Activated naive CD4-positive, alpha-beta T cell (primary cell): ENCODE measurements at places on chromosomes 5 and 9.

GRCh38 chr5:117761186-117761585 is 1186.6 kb upstream of the SEMA6A start:
- no peak for DNase-seq

- DNase-seq: no peak
These were observed 77.7 kb upstream of the GNA14 start for GRCh38 chr9:77725820-77726219.

DNA sequence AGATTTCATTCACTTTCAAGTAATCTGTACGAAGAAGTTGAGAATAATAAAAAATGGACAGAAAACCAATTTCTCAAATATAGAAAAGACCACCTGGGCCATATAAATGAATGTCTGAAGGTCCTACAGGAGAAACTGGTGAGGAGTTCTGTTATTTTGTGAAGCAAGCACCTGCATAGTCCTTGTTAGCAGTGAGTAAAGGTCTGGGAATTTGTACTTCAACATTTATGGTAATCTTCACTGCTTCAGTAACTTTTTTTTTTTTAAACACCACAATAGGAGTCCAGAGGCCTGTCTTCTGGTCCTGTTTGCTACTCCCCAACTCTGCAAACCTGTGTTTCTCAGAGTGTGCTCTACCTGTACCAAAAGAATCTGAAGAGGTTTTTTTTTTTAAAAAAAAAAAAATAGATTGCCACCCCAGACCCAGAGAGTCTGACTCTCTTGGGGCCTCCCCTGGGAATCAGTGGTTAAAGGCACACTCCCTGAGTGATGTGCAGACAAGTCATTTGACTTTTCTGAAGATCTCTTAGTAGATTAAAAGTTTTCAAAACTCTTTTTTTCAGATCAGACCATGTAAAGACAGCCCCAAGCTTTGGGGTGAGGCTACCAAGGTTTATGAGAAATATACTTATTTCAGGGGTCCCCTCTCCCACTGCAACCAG is 55.5 kb downstream of the FAM81B start:
- DNase-seq: no peak

- DNase-seq: no peak
These were observed 87.9 kb downstream of the ANKH start for GRCh38 chr5:14783691-14784090.

DNA sequence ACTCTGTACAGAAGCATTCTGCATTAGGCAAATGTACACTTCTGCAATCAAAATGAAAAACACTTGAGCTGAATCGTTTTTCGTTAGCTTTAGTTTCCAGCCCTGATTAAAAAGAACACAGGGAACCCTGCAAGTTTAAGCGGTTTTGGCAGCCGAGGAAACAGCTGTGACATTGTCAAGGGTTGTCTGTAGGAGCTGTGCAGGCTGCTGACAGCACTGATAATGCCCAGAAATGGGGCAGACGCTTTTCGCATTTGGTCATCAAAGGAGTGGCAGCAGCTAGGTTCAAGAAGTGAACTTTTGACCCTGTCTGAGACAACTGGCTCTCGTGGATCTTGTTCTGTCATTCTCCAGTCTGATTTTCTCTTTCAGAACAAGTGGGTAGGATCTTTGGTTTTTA is 165.6 kb upstream of the CCDC152 start:
- no peak for DNase-seq

DNA sequence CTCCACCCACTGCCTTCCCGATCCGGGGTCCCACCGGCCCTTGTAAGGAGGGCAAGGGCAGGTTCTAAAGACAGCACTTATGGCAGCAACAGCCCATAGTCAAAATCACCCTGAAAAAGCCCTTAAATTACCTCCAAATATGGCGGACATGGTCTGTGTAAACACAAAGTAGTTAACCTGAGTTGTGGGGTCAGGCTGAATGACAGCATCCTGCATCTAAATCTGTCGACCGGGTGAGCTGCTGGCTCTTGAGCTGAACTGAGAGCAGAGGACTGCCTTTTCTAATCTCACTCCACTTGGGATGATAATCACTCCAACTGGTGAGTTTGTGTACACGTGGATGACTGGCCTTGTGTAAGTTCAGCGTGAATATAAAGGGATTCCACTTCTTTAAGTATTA is 249.6 kb downstream of the DENND1A start:
- DNase-seq: no peak

DNA sequence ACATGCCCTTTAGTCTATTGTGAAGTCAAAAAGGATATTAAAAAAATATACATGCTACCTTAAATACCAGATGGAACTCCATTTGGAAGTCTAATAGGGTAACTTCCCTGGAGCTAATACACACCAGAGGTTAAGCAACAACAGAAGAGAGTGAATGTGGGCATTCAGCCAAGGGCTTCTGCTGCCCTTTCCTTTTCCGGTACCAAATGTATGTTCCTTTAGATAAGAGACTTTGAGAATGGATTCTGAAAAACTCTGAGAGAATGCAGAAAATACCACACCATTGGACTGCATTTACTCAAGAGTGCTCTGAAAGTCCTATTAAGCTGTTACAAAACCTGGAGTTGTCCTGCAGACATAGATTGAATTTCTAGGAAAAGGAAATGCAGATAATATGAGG is 23.8 kb upstream of the TRPM3 start:
- no peak for DNase-seq

- DNase-seq: no peak
These were observed 66.8 kb downstream of the MEF2C start for GRCh38 chr5:88816195-88816594.
